Stimulated activated CD4-positive, alpha-beta T cell treated with anti-CD3 and anti-CD28 coated beads, Interleukin-2, amount 100 ng/mL, for 24 hours (primary cell): ENCODE measurements at places on chromosomes 5 and 9.

GRCh38 chr5:159095866-159096242 is 3.9 kb downstream of the EBF1 start:
- DNase-seq = no peak

GRCh38 chr5:88846434-88846833 is 36.5 kb downstream of the MEF2C start:
- DNase-seq = no peak

DNA sequence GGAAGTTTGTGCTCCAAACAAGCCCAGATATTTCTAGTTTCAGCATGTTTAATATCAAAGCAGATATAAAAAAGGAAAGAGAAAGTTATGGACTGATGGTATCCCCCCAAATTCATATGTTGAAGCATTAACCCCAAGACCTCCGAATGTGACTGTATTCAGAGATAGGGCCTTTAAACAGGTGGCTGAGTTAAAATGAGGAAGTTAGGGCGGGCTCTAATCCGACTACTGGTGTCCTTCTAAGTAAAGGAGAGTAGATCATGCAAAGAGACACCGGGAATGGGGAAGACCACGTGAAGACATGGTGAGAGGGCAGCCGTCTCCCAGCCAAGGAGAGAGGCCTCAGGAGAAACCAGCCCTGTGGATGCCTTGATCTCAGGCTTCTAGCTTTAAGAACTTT is 324.1 kb upstream of the KIF2A start:
- DNase-seq = no peak

- DNase-seq = no peak
Observed at GRCh38 chr5:67289763-67290521, 93.3 kb upstream of the CD180 start.

GRCh38 chr5:127938746-127939145 is 144.8 kb upstream of the SLC12A2 start:
- no peak for DNase-seq

DNA sequence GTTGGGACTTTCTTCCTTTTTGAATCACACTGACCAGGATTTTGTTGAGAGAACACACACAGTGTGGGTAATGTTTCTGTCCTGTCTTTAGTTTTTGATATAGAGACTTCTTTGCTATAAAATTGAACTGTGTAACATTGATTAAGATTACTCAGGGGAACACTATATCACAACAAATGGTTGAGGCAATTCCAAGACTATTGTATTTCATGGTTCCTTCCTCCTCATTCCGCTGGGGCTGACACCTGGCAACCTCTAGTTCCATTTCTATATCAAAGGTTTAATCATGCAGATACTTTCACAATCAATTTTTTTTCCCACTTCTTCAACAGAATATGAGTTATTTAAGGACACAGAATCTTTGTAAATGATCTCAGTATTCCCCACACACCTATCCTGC is 182.2 kb downstream of the TAF11L14 start:
- no peak for DNase-seq

GRCh38 chr5:144028058-144028457 is 142.4 kb downstream of the YIPF5 start:
- no peak for DNase-seq

DNA sequence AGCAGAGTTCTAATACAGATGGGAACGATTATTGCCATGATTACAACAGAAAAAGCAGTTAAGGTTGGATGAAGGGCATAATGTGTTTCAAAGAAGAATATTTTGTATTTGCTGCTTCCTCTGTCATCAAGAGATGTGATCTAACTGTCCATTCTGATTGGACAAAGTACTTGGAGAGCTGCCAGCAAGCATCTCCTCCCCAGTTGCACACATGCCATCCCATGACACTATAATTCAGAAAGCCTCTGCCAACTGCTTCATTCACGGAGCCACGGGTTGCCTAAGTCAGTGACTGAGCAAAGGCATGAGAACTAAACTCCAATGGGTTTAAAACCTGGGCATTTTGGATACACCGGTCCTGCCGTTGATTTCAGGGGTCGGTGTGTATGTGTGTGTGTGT is 253.8 kb downstream of the CRB2 start:
- no peak for DNase-seq

GRCh38 chr5:41856644-41857491 is 13.4 kb downstream of the OXCT1 start:
- peak; percentile 30 for DNase-seq

- no peak for DNase-seq
Observed at GRCh38 chr5:2960294-2960693, 208.8 kb upstream of the IRX2 start.

GRCh38 chr5:115850744-115851416 is 9.1 kb downstream of the AP3S1 start:
- DNase-seq = no peak
